ENCODE measurements at places on chromosomes 2 and 18. TPM values are rescaled to one million over a fixed set of nuclear protein-coding genes. Genes with fewer than 3 reads are reported as not detected.

- no peaks in the 10 kb centered on the region for H3K36me3 ChIP-seq
- no peaks in the 10 kb centered on the region for H3K4me1 ChIP-seq
- H3K27me3 ChIP-seq = no peaks in the 10 kb centered on the region
Measured at GRCh38 chr2:64532030-64532429, 7.9 kb downstream of the AFTPH start.

- DNase-seq = no peak
- H3K36me3 ChIP-seq = no peaks in the 10 kb centered on the region
- H3K4me3 ChIP-seq = no peak overlapping the region
- no peak overlapping the region for H3K27ac ChIP-seq
- H3K4me1 ChIP-seq = no peaks in the 10 kb centered on the region
Measured at GRCh38 chr18:23170137-23170536, 34.9 kb downstream of the CABLES1 start.

DNA sequence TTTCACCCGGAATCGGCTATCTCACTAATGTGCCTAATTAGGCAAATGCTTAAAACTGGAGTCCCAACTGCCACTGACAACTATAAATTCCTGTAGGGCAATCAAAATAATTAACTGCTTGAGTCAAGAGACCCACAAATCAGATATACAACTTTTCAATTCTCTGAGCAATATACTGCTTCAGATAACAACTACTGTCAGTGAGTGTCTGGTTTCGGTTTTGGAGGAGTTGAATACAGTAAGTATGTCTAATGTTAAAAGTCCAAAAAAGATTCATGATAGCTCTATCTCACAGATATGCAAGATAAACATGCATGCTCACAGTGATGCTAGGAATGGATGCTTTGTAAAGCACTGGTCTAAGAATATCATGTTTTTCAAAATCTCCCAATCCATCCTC, 283.3 kb downstream of the NRXN1 start:
- DNase-seq = no peak
- no peaks in the 10 kb centered on the region for H3K36me3 ChIP-seq
- no peak overlapping the region for H3K4me3 ChIP-seq
- H3K4me1 ChIP-seq = no peaks in the 10 kb centered on the region
- no peaks in the 10 kb centered on the region for H3K27me3 ChIP-seq
- no peak overlapping the region for H3K27ac ChIP-seq

DNA sequence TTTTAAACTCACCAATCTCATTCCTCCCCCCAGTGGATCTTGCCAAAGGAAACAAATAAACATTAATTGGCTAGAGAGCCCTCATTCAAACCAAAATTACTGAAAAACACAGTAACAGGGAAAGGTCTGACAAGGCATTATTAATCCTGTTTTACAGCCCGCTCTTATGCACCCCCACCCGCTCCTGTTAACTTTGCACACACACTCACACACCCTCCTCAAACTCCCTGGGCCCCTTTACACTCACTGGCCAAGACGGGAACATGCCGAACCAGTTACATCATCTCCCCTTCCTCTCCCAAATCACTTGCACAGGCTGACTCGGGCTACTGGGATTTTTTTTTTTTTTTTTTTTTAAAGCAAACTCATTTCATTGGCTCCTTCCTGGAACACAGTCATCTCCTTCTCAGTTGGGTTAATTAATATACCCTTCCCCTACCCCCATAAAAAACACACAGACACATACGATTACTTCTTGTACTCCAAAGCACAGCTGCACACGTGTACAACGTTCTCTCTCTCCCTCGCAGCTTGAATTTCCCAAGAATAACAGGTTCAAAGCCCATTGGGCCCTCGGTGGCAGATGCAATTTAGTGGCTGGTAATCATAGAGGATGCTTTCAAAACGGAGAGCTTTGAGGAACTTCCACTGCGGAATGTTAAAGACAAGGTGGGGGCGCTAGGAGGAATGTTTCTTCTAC, 31.8 kb downstream of the KLF7 start:
- no peaks in the 10 kb centered on the region for H3K36me3 ChIP-seq
- H3K27me3 ChIP-seq = no peaks in the 10 kb centered on the region
- no peak overlapping the region for H3K27ac ChIP-seq
- DNase-seq = no peak

- H3K36me3 ChIP-seq = no peaks in the 10 kb centered on the region
- H3K4me3 ChIP-seq = no peak overlapping the region
- H3K4me1 ChIP-seq = no peaks in the 10 kb centered on the region
- H3K27me3 ChIP-seq = 0 out of 2 replicates have a peak, but pooled peaks cover 3% of the 10 kb centered on the region
- H3K27ac ChIP-seq = no peak overlapping the region
Measured at GRCh38 chr2:237435844-237436587, 22.1 kb upstream of the COL6A3 start.

- no peak overlapping the region for H3K4me3 ChIP-seq
- no peaks in the 10 kb centered on the region for H3K27me3 ChIP-seq
- no peak overlapping the region for H3K27ac ChIP-seq
- H3K36me3 ChIP-seq = no peaks in the 10 kb centered on the region
- no peaks in the 10 kb centered on the region for H3K4me1 ChIP-seq
Measured at GRCh38 chr2:239879423-239880084, 145.6 kb downstream of the NDUFA10 start.

GRCh38 chr2:29755829-29756228, 165.6 kb downstream of the ALK start:
- no peaks in the 10 kb centered on the region for H3K36me3 ChIP-seq
- H3K27me3 ChIP-seq = peaks cover 61% of the 10 kb centered on the region
- H3K4me1 ChIP-seq = no peaks in the 10 kb centered on the region
- H3K4me3 ChIP-seq = no peak overlapping the region
- H3K27ac ChIP-seq = no peak overlapping the region

The FZD7 gene
- 14.6 TPM for total RNA-seq

- DNase-seq = peak; percentile 71
- H3K36me3 ChIP-seq = no peaks in the 10 kb centered on the region
- H3K4me1 ChIP-seq = no peaks in the 10 kb centered on the region
- 0 out of 2 replicates have a peak, but pooled peaks cover 6% of the 10 kb centered on the region for H3K27me3 ChIP-seq
- no peak overlapping the region for H3K4me3 ChIP-seq
- no peak overlapping the region for H3K27ac ChIP-seq
Measured at GRCh38 chr2:1769703-1770422, 25.5 kb upstream of the PXDN start.

- no peaks in the 10 kb centered on the region for H3K27me3 ChIP-seq
- no peak overlapping the region for H3K27ac ChIP-seq
- no peak overlapping the region for H3K4me3 ChIP-seq
- no peaks in the 10 kb centered on the region for H3K4me1 ChIP-seq
- no peaks in the 10 kb centered on the region for H3K36me3 ChIP-seq
Measured at GRCh38 chr2:88489181-88489580, 36.7 kb upstream of the FOXI3 start.

The LYPD6 gene
- total RNA-seq = 3.0 TPM

GRCh38 chr18:58187674-58188073, 143.6 kb downstream of the NEDD4L start:
- peaks cover 28% of the 10 kb centered on the region for H3K4me1 ChIP-seq
- H3K36me3 ChIP-seq = no peaks in the 10 kb centered on the region
- no peak for DNase-seq
- H3K27ac ChIP-seq = no peak overlapping the region
- H3K4me3 ChIP-seq = no peak overlapping the region

The IGFBP5 gene
- 3.9 TPM for total RNA-seq
